Stimulated activated naive CD8-positive, alpha-beta T cell treated with anti-CD3 and anti-CD28 coated beads, Interleukin-15, amount 100 ng/mL, for 72 hours (primary cell): ENCODE measurements at places on chromosomes 1 and 21.

DNA sequence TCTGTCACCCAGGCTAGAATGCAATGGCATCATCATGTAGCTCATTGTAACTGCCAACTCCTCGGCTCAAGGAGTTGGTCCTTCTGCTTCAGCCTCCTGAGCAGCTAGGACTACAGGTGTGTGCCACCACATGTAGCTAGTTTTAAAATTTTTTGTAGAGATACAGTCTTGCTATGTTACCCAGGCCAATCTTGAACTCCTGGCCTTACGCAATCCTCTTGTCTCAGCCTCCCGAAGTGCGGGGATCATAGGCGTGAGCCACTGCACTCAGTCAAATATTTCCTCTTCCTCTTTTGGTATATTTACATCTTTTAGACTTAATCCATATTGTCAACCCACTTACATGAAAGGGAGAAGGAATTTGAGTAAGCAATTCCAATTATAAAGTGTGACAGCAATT lies 121.1 kb downstream of the EVI5 start:
- no peak for DNase-seq

DNA sequence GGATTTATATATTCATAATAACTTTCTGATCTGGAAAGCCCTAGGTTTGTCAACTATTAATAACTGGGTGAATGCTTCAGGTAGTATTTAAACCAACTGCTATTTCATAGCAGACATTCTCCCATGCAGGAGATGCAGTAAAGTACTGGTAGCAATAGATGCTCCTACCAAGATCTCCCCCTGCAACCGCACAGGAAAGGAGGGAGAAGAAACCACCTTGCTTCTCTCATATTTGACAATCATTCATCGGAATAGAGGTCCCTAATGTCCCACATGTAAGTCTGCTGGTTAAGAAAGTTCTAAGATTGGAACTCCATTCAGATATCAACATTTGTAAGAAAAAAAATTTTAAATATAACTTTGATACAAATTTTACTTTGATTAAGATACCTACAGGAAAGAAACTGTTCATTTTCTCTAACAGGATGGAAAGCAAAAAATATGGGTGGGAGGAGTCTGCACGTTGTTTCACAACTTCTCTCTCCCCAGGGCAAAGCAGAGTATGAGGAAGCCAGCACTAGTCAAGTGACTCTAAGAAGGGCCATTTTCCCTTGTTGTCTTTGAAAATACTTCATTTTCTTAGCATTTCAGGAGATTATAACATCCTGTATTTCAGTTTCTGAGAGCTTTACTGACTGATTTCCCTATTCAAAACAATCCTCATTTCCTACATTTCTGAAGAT lies at the start of gene PYHIN1:
Gene PYHIN1 (plus strand): TSS at position 498 of the 683 bp plus-strand sequence. CDS start 5,359 bp downstream, outside the sequence.
- DNase-seq: no peak

DNA sequence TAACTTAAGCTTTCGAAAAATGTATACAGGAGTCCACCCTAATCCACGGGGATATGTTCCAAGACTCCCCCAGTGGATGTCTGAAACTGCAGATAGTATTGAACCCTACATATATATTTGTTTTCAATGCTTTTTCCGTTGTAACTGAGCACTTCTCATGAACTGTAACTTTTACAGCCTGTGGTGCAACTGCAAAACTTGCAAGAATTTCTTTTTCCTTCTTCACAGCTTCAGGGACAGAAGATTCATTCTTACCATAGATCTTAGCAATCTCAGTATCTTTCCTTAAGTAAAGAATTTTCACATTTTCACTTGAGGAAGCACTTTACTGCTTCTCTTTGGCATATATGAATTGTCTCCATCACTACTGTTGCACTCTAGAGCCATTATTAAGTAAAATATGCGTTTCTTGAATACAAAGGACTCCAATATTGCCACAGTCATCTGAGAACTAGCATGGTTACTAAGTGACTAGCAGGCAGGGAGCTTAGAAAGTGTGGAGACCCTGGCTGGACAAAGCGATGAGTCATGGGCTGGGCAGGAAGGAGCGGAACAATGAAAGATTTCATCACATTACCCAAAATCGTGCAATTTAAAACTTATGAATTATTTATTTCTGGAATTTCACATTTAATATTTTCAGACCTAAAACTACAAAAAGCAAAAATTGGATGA lies 14.1 kb downstream of the DPYD start:
- no peak for DNase-seq

DNA sequence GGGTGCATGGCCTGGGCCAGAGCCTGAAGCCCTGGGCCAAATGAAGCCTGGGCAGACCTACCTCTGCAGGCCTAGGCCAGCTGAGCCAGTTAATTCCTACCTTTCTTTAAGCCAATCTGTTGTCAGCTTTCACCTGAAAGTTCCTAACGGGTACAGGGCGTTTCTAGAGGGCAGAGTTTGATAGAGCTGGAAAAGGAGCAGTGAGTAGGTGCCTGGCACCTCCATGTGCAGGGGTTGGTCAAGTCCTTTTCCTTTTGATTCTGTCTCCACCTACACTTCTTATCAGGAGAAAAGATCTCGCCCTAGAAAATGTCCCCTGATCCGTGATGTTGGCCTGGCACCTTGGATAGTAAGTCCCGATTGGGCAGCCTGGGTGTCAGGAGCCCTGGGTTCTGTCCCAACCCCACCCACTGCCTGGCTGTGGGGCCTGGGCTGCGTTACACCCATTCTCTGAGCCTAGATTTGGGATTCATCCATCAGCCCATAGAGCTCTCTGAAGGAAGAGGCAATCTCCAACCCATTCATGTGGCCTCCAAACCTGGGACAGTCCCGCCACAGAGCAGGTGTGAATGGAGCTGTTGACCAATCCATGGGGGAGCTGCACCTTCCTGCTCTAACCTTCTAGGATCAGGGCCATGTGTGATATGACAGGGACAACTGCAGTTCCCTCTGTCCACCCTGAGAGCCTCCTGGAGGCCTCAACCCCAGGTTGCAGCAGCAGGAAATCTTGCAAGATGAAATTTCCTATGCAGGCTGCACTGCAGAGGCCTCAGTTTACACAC lies 304.3 kb downstream of the MATN1 start:
- DNase-seq: no peak

GRCh38 chr1:45620588-45621500 lies 3.0 kb downstream of the CCDC17 start:
- DNase-seq: no peak

- DNase-seq: no peak
Observed at GRCh38 chr1:31380181-31380580, 7.3 kb upstream of the FABP3 start.

GRCh38 chr1:84301004-84301784 lies at the start of gene SAMD13:
SAMD13 (plus strand) TSS chr1:84301708; CDS start chr1:84303235, 1,527 bp downstream.
- peak; percentile 33 for DNase-seq

DNA sequence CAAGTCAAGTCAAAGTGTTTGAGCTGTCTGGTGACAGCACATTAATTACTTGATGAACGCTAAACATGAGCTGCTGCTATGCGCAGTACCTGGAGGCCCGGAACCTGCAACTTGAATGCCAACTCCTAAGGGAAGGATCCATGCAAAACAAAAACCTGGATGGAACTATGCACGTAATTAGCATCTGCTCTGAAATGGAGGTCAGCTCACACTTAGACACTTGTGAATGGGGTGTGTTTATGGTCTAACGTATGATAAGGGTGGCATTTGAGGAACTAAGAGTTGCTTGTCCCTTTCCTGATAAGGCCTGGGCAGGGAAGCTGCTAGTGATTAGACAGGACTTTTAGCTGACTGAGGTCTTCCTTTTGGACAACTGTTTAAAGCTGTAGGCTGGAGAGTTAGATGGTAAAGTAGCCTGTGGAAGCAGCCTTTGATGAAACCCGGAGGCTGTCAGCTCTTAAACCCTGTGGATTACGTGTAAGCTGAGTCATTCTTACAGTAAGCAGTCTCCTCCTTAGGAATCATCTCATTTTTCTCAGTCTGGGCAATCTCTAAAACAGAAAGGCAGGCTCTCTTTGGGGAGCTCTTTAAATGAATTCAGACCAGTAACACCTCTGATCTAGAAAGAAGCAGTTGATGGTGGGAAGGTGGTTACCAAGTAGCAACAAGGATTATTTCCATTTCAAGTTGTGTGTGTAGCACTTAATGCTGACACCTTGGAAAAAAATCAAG lies 6.8 kb downstream of the TENT5C start:
- DNase-seq: no peak

DNA sequence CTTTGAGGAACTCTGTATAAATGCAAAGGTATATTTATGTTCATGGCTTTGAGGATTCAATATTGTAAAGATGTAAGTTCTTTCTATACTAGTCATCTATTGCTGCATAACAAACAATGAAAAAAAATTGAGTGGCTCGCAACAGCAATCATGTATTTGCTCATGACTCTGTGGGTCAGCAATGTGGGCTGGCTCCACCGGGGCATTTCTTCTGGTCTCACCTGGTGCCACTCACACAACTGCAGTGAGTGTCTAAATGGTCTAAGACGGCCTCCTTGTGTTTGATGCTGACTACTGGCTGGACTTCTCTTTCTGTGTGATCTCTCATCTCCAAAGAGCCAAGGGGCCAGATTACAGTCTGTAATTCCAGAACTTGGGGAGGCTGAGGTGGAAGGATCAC lies 45.1 kb upstream of the EXO1 start:
- no peak for DNase-seq

- DNase-seq: no peak
Observed at GRCh38 chr1:204706838-204707509, 21.4 kb upstream of the LRRN2 start.

DNA sequence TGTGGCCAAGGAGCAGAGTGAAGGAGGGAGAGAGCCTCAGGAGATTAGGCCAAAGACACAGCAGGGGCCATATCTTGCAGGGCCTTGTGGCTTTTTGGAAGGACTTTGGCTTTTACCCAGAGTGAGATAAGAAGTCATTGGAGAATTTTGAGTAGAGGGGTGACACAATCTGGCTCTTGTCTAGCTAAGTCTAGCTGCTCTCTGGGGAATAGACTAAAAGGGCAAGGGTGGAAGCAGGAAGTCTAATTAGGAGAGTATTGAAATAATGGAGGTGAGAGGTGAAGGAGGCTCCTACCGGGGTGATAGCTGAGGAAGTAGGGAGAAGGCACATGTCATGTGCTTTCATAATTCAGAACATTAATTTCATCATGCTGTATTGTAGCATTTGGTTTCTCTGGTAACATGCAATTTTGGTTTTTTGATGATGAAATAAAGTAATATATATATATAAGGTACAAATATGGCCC lies 34.3 kb upstream of the KCNA3 start:
- no peak for DNase-seq

GRCh38 chr1:10664251-10664650 lies 132.2 kb downstream of the CASZ1 start:
- no peak for DNase-seq

DNA sequence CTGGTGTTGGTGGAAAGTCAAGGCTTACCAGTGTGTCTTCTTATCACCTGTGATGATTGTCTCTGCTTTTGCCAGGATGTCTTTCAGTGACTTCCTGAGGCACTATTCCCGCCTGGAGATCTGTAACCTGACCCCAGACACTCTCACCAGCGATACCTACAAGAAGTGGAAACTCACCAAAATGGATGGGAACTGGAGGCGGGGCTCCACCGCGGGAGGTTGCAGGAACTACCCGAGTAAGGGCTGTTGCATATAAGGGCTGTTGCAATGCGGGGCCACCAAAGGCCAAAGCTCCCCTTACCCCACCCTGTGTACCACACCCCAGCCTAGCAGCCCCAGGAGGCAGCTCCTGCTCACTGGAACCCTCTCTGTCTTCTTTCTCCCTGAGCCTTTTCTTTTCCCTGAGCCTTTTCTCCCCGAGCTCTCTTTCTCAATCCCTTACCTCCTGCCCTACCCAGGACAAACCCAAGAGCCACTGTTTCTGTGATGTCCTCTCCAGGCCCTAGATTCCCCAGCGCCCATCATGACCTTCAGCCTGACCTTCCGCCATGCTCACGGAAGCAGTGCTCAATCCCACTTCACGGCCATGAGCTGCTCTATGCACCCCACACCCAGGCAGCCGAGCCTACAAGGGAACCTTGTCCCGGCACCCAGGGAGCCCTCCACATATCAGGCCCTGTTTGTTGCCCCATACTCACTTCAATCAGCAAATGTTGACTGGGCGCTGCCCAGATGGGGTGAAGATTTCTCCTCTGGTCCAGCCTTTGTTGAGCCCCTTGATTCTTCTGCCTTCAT lies 40.6 kb downstream of the CAPN2 start:
- DNase-seq: no peak

DNA sequence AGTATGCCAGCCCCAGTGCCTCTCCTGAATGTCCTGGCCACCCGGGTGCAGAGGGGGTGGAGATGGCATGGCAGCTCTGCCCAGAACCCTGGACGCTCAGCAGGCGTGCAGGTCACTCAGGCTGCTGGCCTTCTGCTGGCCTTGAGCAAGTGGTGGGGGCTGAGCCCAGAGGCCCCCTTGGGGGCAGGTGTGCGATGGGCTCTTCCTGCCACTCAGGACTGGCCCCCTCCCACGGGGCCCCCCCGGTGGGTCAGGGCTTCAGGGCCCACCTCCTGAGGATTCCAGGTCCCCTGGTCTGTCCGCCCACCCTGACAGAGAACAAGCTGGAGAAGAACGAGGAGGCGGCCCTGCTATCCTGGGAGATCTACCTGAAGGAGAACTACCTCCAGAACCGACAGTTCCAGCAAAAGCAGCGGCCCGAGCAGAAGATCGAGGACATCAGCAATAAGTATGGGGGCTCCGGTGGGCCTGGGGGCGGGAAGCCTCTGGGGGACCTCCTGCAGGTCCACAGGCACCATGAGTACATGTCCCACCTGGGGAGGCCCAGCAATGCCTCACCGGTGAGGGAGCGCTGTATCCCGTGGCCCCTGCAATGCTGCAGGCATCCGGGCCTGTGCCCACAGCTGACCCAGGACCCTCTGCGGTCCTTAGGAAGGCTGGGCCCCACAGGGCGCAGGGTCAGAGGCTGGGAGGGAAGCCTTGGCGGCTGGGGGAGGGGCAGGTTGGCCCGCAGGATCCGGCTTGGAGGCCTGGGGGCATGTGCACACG lies 37.0 kb upstream of the LRRC3 start:
- no peak for DNase-seq

GRCh38 chr1:161158316-161159010 lies 837 bp upstream of the USP21 start:
- no peak for DNase-seq

GRCh38 chr1:117527566-117528102 lies 78.2 kb upstream of the TENT5C start:
- no peak for DNase-seq

DNA sequence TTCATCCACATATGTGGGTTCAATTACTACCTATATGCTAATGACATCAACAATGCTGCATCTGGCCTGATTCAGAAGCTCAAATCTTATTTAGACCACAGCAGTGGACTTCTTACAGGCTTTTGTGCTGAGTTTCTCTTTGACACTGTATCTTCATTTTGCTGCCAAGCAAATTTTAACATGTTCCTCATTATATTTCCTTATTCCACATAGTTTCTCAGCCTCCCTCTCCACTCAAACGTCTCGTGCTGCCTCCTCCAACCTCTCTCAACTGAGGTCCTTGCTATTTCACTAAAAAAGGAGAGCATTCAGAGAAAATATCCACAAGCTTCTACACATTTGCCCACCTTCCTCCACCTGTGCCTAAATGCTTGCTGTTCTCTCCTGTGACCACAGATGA lies 6.5 kb downstream of the TDRKH start:
- DNase-seq: no peak

- DNase-seq: no peak
Observed at GRCh38 chr1:224368409-224368808, 11.7 kb downstream of the CNIH4 start.
